ENCODE measurements at places on chromosomes 7 and 10.

DNA sequence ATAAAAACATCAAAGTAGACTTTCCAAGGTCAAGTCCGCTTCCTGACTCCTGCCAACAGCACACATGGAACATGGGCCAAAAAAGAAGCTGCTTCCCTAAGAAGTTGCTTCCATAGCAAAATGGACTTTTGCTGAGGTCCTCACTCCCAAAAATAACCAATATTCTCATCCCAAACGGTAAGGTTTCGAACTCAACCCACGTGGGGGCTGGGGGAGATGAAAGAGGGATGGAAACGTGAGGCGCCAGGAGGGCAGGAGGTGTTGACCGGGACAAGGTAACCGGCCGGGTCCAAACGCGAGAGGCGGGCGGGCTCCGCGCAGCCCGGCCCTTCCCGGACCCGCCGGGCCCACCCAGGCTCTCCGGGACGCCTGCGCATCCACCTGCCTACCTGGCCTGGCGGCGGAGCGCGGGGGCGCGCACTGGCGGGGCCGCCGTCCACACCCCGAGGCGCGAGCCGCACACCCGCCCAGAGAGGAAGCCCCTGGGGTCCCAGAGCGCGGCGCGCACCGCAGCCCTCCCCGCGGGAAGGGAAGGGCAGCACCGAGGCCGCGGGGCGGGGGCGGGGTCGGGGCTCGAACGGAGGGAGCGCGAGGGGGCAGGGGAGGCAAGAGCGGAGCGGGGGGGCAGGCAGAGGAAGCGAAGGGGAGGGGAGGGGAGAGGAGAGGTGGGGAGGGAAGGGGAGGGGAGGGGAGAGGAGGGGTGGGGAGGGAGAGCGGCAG lies 742 bp downstream of the LMBR1 start:
- peak; percentile 45 for DNase-seq

GRCh38 chr7:106346167-106346677 lies 61.4 kb upstream of the NAMPT start:
- DNase-seq = no peak

- DNase-seq = no peak
These were observed 64.2 kb downstream of the CFAP46 start for GRCh38 chr10:132878091-132878729.

DNA sequence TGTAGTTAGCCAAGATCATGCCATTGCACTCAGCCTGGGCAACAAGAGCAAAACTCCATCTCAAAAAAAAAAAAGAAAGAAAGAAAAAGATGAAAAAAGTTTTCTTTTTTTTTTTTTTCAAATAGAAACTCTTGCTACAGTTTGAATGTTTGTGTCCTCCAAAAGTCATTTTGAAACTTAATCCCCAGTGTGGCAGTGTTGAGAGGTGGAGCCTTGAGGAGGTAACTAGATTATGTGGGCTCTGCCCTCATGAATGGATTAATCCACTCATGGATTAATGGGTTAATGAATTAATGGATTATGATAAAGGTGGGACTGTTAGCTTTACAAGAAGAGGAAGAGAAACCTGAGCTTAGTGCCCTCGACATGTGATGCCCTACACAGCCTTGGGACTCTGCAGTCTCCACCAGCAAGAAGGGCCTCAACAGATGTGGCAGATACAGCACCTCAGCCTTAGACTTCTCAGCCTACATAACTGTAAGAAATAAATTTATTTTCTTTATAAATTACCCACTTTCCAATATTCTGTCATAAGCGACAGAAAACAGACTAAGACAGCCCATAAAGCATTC lies 25.1 kb downstream of the CPEB3 start:
- DNase-seq = no peak

DNA sequence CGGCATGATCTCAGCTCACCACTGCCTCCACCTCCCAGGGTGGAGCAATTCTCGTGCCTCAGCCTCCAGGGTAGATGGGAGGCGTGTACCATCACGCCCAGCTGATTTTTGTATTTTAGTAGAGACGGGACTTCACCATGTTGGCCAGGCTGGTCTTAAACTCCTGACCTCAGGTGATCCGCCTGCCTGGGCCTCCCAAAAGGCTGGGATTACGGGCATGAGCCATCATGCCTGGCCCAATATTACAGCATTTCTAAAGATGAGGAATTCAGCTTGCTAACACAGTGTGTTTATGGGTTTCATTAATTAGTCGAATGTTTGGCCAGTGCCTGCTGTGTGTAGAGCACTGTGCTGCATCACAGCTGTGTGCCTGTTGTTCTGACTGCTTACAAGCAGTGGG lies 3.7 kb downstream of the WDR37 start:
- no peak for DNase-seq

DNA sequence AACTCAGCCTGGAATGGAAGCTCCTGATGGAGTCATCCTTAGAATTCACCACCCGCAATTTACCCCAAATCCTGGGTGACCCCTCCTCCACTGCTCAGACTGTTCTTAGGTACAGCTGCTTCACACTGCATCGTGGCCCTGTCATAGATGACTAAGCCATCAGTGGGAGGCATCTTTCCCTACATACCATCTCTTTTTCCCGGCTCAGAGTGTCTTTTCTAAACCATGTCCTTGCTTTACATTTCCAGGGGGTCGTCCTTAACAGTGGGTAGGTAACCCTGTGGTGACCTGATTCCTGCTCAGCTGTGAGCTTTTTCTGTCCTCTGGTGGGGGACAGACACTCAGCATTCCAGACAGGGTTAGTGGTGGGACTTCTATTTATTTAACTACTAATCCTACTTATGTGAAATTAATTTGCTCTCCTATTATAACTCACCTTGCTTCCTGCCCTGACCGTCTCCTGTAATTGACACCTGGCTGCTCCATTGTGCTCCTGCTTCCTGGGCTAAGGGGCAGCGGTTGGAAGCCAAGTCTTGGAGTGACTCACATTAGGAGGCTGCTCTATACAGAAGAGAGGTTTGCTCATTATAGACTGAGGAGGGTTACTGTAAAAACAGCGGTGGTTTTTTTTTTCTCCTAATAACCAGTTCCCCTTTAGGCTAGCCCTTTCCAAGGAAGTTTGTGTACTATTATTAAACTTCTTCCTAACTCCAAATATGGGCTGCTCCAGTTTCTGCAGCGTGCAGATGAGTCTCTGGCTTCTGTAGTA lies 40.6 kb downstream of the PYROXD2 start:
- DNase-seq = no peak

GRCh38 chr10:31528831-31529230 lies 209.8 kb downstream of the ZEB1 start:
- DNase-seq = no peak

DNA sequence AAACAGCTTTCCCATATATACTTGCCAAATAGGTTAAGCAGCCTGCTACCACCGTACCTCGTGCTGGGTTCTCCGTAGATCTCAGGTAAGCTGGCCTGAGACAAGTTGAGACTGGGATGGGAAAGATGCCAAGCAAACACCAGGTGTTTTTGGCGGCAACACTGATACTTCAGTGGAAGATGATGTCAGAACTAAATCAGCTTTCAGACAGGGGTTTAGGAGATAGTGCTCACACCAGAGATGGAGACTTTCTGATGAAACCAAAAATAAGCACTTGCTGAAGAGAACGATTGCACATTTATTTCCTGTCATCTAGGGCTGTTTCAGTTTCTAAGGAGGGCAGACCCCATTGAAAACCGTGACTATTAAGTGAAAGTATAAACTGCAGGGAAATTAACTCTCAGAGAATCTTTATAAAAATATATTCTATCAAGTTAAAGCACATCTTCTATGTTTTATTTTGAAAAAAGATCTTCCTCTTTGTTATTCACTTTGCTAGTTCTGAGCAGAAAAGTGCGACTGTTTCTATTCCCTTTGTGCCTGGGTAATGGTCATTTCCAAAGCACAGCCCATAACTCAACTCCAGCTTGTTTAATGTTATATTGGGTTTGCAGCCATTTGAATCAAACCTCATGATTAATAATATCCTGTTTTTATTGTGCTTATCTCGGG lies 149.9 kb downstream of the CPED1 start:
- DNase-seq = no peak

DNA sequence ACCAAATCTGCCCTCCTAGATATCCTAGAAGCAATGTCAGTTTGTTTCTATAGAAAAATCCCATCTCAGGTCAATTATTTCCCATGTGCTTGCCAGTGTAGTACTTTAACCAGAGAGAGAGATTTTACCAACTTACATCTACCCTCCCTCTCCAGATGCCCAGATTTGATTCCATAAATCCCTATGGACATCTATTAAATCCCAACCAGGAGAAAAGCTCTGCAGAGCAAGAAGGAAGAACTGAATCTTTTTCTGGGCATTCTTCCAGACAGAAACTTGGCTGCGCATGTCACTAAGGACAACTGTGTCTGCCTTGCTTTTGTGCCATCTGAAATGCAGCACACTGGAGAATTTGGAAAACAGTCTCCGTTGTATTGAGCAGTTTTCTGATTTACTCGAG lies 597.6 kb downstream of the SORCS1 start:
- no peak for DNase-seq

DNA sequence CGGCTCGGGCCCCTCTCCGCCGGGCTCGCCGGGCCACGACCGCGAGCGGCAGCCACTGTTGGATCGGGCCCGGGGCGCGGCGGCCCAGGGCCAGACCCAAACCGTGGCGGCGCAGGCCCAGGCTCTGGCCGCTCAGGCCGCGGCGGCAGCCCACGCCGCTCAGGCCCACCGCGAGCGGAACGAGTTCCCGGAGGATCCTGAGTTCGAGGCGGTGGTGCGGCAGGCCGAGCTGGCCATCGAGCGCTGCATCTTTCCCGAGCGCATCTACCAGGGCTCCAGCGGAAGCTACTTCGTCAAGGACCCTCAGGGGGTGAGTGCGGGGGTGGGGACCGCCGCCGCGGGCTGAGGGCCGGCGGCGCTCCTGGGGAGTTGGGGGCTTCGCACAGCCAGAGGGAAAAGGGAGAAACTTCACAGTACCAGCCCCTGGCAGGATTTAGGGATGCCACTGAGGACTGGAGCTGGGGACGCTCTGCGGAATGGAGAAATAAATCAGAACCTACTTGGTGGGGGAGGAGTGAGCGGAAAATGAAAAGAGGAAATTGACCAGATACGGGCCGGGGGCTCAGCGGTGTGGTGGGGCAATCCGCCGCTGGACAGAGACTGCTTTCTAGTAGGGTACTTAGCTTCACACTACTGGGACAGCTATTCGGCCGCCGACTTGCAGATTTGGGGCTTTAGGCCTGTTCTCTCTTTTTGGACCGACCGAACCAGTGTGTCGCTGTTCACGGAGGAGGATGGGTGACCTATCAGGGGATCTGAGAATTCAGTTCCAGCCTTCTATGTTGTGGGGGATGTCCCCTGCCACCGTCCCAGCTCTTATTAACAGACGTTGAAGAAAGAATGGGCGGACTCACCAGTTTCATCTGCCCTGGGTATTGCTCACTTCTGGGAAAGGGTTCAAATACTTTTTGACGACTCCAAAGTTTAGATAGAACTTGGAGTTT lies 669 bp downstream of the PI4K2A start:
- no peak for DNase-seq

DNA sequence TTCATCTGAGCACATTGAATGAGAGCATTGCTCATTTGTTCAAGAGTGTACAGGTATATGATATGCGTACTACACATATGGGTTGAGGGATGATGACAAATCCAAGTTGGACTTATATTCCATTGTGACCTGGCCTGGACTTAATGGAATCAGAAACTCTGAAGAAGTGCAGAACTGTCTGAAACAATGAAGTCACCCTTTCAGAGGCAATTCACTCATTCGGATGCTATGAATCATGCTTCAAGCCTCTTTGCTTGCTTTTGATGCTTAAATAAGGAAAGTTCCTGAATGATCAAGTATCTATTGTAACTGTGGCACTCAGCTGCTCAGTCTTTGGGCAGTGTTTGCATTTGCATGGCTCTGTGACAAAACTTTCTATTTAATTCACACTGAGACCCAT lies 93.4 kb downstream of the ZNF365 start:
- no peak for DNase-seq

- no peak for DNase-seq
These were observed 403.7 kb upstream of the ZMIZ1 start for GRCh38 chr10:78664929-78665553.

DNA sequence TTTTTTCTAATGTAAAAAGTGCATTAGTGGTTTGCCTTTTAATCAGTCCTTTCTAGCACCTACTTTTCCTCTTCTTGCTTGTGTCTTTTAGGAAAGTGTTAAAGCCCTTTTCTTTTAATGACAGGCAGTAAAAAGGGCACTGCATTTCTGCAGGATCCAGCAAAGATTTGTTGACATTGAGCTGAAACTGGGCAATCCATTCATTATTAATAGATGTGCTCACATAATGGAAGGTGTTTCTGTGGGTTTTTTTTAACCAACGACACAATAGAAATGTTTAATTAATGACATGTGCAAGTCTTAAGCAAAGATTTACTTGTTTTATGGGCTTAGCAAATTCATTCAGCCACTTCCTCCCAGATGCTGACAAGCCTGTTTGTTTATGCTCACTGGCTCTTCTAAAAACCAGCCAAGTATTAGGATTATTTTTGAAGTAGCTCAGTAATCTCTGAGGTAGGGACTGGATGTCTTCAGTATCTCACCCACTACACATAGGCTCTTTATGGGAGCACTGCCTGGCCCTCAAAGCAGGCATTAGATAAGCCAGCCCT lies 1201.1 kb downstream of the SORCS1 start:
- DNase-seq = no peak

DNA sequence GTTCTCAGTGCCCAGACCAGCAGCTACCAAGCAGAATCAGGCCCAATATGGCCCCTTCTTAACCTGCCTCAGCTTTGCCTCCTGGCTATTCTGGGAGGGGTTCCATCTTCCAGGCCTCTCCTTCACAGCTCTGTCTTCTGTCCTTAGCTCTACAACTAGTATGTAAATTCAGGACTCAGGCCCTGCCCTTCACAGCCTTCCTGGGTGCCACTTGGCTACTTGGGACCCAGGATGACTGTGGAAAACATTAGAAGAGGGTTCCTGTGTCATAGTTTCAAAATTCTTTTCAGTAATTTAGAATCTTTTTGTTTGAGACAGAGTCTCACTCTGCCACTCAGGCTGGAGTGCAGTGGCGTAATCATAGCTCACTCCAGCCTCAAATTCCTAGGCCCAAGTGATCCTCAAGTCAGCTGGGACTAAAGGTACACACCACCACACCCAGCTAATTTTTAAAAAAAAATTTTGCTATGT lies 33.2 kb upstream of the PAPSS2 start:
- no peak for DNase-seq

DNA sequence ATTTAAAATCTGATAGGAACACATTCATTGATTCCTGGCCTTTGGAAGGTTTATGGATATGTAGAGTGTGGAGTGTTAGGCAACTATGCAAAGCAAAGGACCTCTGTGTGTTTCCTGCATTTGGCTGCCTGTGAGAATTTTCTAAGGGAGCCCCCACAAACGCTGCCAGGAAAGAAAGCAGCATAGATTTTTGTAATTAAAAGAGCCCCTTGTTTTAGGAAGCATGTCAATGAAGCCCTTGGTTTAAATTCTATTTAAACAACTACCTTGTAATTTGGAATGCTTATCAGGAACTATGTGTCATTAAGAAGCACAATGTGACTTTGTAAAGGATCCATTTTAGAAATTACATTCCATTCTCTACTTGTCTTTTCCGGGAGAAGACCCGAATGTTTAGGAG lies 742.5 kb downstream of the NXPH1 start:
- DNase-seq = no peak

DNA sequence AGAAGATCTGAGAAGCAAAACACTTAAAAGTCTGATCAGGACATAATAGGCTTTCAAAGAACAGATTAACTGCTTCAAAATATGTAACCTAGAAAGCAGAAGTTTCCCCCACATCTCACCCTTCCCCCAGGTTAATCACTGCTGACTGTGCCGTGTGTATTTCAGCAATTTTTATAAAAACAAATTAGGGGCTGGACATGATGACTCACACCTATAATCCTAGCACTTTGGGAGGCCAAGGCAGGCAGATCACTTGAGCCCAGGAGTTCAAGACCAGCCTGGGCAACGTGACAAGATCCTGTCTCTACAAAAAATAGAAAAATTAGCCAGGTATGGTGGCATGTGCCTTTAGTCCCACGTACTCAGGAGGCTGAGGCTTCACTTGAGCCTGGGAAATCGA lies 67.6 kb upstream of the GATA3 start:
- no peak for DNase-seq

Data from stimulated activated CD8-positive, alpha-beta memory T cell treated with anti-CD3 and anti-CD28 coated beads, Interleukin-4, amount 100 ng/mL, for 4 hours (primary cell).